Jurkat, Clone E6-1 (cell line): ENCODE measurements at places on chromosomes 1 and 21.

GRCh38 chr21:27301220-27301619 lies 334.3 kb upstream of the ADAMTS5 start:
- no peak for DNase-seq

DNA sequence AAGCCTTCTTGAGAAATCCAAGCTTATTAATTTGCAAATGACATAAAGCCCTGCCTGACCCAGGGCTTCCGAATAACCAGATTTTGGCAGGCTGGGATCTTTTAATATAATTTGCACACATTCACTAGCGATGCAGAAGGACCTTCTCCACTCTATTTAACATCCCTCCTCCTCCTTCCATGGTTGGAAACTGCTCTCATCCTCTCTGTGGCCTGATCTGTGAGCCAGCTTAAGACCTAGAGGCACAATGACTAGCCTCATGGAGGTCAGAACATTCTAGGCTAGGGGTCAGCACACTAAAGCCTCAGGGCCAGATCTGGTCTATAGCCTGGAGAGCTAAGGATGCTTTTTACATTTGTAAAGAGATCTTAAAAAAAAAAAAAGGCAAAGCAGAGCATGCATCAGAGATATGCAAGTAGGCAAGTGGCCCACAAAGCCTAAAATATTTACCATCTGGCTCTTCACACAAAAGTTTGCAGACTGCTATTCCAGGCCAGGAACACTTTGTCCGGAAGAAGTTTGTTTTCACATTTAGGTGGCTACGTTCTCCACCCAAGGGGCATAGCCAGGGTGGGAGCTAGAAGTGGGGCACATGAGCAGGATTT lies 138.2 kb upstream of the HMGB4 start:
- DNase-seq = no peak

GRCh38 chr1:178155481-178156255 lies 61.8 kb downstream of the RASAL2 start:
- DNase-seq = no peak

- DNase-seq = peak; percentile 62
Observed at GRCh38 chr1:11650331-11650991, 3.8 kb downstream of the FBXO2 start.

- peak; percentile 28 for DNase-seq
Observed at GRCh38 chr21:14259747-14260146, 43.8 kb downstream of the RBM11 start.

- DNase-seq = peak; percentile 26
Observed at GRCh38 chr1:210692796-210693195, 364.1 kb downstream of the HHAT start.

DNA sequence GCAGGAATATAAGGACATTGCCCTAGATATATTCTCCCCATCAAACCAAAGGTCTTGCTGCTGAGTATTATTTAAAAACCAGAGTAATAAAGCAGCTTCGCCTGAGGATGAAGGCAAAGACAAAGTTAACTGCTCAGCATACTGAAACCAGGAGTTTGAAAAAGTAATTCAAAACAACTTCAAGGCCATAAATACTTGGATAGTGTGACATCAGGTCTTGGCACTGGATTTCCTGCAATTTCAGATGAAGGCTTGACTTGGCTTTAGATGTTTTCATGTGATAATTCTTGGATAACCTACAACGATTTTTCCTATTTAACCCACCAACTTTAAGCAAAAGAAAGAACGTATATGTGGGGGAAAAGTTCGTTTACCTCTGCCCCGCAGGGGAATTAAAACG lies 10.6 kb downstream of the SOD1 start:
- DNase-seq = no peak

DNA sequence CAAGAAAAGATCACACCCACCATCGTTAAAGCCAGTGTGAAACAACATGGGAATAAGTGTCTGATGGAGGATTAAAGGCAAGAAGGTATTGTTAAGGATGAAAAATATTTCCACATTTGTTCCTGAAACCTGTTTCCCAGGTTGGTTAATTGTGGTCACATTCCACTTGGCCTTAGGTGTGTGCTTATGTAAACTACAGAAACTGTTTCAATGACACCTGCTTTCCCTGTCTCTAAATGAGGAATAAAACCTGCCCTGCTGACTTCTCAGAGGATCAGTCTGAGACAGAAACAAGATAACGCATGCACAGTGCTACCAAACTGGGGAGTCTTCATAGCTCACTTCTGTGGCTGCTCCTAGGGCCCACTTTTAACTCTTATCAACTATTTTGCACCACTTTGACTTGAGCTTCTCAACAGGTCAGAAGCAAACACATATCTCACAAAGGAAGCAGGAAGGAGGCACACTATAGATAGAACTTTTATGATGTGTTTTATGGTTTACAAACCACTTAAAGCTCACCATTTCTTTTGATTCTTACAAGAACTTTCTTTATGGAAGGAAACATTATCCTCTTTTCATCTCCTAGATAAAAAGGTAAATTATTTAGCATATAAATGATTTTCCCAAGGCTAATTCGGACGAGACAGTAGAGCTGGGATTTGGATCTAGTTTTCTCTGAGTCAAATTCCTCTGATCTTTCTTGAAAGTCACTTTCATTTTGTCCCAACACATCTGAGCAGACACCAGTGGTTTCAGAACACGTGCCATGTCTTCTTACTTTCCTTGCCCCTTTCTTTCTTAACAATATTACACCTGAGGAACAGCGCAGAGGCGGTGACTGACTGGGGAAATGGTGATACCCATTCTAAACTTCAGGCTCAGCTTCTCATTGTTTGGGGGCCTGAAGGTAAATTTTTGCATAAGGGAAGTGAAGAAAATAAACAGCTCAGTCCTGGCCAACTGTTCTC lies 33.4 kb downstream of the CYP2J2 start:
- DNase-seq = peak; percentile 72

DNA sequence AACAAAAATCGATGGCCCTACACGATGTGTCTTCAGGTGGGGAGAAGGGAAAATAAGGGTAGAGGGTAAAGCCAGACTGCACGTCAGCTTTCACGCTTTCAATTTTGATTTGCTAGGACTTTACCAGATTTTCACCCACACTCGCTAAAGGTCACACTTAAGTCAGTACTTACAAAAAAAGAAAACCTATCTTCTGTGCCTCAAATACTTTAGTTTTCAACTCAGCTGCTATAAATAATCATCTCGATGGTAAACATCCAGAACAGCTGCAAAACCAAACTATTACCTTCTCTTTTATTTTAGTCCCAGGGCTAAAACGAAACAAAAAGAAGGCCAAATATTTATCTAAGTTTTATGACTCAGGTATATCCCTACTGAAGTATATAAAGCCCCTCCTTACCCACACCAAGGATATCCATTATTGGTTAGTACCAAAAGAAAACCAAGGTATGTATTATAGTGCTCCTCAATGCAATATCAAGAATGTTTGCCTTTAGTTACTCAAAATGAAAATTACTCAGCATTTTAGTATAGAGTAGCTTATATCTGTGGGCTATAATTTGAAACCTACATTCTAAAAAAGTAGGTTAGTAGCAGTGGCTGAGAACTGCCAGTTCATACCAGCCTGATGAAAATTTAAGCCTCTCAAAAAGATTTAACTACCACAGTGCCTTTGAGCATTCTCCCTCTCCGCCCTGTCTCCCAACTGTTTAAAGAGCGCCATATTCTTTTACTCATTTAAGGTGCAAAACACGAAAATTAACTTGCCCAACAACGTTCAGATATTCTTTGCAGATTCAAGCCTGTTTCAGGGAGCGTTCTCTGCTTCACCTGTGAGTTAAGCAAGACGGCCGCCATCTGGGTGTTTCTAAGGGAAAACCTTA lies 1.5 kb downstream of the CSDE1 start:
- DNase-seq = no peak

DNA sequence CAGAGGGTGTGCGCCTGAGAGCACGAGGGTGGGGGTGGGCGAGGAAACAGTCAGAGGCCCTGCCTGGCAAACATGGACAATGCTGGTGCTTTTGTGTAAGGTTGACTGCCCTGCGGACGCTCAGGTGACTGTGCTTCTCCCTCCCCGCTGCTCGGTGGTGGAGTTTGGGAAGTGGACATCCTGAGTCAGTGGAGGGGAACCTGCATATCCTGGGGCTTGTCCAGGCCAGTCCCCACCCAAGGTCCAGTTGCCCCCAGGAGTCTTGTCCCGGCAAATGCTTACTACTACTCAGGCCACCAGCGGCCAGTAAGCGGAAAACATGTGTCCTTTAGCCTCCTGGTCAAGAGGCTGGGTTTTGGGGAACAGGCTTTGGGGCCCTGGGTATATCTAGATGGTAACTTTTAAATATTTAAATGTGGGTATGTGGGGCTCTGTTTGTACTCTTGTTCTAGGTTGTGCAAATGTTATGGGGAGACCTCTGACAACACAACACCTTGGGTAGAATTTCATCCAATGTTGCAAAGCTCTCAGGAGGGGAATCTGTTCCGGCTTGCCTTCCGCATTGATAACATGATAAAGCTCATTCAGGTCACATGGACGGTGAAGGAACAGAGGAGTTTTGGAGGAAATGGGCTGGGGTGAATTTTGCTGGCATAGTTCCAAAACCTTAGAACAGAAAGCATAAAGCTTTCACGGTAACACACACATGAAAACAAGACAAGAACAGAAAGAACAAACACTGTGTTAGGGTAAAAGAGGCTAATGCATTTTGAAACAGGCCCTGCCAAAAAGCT lies 364.9 kb downstream of the PRDM2 start:
- DNase-seq = peak; percentile 26

DNA sequence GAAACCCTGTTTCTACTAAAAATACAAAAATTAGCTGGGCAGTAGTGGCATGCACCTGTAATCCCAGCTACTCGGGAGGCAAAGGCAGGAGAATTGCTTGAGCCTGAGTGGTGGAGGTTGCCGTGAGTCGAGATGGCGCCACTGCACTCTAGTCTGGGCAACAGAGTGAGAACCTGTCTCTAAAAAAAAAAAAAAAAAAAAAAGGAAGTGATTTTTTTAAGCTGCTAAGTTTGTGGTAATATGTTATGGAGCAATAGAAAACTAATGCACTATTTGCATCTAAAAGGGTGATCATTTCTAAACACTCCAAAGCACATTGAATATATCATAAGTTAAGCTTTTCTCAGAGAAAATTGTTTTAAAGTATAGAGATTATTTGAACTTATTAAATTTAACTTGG lies 244.8 kb upstream of the SPAG17 start:
- no peak for DNase-seq

DNA sequence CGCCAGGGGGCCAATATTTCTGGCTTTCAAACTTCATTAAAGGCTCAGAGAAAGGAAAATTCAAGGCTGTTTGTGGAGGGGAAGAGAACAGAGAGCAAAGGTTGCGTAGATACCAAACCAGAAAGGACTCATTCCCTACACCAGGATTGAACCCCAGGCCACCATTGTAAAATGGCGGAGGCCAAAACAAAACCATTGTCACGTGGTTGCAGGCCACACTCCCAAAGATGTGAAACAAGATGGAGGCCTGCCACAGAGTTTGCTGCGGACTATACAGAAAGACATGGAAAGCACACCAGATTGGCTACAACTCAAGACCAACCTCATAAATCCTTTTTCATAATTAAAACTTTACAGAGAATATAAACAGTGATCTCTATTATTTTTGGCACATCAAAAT lies 116.5 kb downstream of the KCNK1 start:
- no peak for DNase-seq

- no peak for DNase-seq
Observed at GRCh38 chr21:18252256-18252655, 7.6 kb downstream of the CHODL start.

GRCh38 chr1:152836870-152837269 lies 5.8 kb upstream of the LCE6A start:
- DNase-seq = no peak

DNA sequence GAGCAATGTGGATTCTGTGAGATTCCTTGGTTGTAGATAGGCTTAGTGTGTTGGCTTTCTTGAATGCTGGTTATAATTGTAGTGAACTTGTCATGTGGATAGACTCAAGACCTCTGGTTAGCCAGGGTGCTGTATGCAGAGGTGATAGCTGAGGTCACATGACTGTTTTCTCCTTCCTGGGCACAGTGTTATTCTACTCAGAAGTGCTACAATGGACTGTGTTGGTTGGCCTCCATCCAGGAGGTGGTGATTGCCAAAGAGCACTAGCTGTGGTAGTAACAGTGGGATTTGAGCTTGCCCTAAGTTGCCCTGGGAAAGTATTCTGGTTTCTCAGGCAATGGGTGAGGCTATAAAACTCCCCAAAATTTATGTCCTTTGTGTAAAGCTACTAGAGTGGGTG lies 71.6 kb downstream of the SH3BGR start:
- DNase-seq = no peak
